ENCODE measurements at places on chromosomes 12 and 14. TPM values are rescaled to one million over a fixed set of nuclear protein-coding genes. Genes with fewer than 3 reads are reported as not detected.

GRCh38 chr14:29652571-29652970 is 275.1 kb downstream of the PRKD1 start:
- no peak for DNase-seq

DNA sequence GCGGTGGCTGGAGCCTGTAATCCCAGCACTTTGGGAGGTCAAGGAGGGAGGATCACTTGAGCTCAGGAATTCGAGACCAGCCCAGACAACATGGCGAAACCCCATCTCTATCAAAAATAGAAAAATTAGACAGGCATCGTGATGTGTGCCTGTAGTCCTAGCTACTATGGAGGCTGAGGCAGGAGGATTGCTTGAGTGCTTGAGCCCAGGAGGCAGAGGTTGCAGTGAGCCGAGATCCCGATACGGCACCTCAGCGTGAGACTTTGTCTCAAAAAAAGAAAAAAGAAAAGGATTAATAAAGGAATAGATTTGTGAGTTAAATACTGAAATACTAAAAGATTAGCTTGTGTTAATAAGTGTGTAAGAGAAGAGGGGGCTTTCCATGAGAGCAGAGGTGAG is 29.4 kb downstream of the RPGRIP1 start:
- no peak for DNase-seq

GRCh38 chr12:51391283-51392123 is at the start of gene GALNT6:
Gene GALNT6 (minus strand): TSS chr12:51391406. CDS start chr12:51379781, 11,625 bp downstream.
- no peak for DNase-seq

DNA sequence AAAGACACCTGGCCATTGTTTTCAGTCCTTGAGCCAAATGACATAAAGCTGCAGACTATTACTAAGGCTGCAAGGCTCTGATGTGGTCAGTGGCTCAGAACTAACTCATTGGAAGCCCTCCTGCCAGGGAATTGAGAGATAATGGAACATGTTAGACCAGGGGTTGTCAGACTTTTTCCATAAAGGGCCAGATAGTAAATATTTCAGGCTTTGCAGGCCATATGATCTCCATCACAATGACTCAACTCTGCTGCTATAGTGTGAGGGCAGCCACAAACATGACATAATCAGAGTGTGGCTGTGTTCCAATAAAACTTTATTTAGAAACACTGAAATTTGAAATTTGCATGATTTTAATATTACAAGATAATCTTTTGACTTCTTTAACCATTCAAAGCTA is 140.3 kb downstream of the TMEM30B start:
- DNase-seq = no peak

GRCh38 chr14:103088921-103089320 is 4.9 kb downstream of the LBHD2 start:
- DNase-seq = no peak

GRCh38 chr12:126572170-126572569 is 1506.9 kb downstream of the AACS start:
- DNase-seq = no peak

KRT5 gene
- 1,023 TPM for polyA plus RNA-seq

HRK gene
- polyA plus RNA-seq = 1.9 TPM

Measured in thymus (tissue), 14 donors.